Naive thymus-derived CD8-positive, alpha-beta T cell (primary cell): ENCODE measurements at places on chromosomes 2 and 18.

- no peak for DNase-seq
Measured at GRCh38 chr2:181605889-181606837, 50.7 kb downstream of the CERKL start.

- DNase-seq = no peak
Measured at GRCh38 chr2:54012538-54013141, 41.8 kb upstream of the PSME4 start.

DNA sequence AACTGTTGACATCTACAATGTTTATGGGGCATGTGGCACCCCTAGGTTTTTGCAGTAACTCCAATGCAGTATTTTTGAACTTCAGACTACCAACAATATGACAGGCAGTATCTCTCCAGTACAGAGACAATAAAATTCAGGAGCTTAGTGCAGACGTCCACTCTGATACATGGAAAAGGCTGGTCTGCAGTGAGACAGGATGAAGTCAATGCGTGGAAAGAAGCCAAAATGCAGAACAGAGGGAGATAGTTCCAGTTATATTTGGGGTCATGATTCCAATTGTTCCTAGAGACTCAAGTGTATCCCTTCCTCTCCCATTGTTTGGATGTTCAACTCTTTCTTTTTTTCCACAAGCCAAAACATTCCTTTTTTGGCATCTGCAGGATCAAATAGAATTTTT, 18.7 kb upstream of the SMAD2 start:
- no peak for DNase-seq

- no peak for DNase-seq
Measured at GRCh38 chr2:30636311-30636710, 170.9 kb downstream of the CAPN13 start.

GRCh38 chr2:134327367-134327766, 73.5 kb downstream of the MGAT5 start:
- no peak for DNase-seq

- DNase-seq = no peak
Measured at GRCh38 chr2:181573140-181573736, 83.7 kb downstream of the CERKL start.

DNA sequence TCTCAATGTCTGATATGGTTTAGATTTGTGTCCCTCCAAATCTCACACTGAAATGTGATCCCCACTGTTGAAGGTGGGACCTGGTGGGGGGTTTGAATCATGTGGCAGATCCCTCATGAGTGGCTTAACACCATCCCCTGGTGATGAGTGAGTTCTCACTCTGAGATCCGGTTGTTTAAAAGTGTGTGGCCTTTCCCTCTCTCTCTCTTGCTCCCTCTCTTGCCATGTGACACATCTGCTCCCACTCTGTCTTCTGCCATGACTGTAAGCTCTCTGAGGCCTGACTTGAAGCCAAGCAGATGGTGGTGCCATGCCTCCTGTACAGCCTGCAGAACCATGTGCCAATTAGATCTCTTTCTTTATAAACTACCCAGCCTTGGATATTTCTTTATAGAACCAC, 108.8 kb downstream of the RBMS1 start:
- DNase-seq = no peak

GRCh38 chr18:654601-655000, 2.9 kb upstream of the TYMS start:
- no peak for DNase-seq

GRCh38 chr2:160920791-160921303, 239.4 kb upstream of the TANK start:
- no peak for DNase-seq

GRCh38 chr2:101038455-101039255, 36.6 kb downstream of the RPL31 start:
- no peak for DNase-seq

- DNase-seq = no peak
Measured at GRCh38 chr2:45908316-45909170, 257.1 kb downstream of the PRKCE start.

GRCh38 chr2:171541202-171541887, 19.1 kb downstream of the CYBRD1 start:
- DNase-seq = no peak

GRCh38 chr18:49651033-49651432, 89.2 kb downstream of the LIPG start:
- no peak for DNase-seq

- peak; percentile 46 for DNase-seq
Measured at GRCh38 chr2:108607706-108608301, 73.5 kb downstream of the LIMS1 start.

DNA sequence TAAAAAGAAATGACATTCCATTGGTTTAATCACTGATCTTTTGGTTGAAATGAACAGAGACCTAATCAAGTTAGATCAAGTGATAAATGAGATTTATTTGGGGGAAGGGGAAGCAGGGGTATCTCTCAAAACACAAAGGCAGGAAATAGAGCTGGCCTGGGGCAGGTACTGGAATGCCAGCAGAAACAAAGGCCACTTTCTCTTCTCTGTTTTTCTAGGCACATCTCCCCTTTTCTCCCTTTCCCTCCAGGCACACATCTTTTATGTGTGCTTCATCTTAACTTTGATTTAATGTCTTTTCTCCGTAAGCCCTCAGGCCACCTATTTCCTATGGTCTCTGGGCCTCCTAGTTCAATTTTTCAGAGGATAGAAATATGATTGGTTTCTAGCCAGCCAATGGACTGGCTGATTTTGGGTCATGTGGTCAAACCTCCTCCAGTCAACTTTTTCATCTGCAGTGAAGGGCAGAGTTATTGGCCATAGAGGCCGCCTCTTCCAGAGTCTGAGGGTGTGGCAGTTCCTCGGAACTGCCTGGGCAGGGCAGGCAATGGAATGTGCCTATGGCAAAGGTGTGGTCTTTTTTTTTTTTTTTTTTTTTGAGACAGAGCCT, 58.9 kb upstream of the FAM136A start:
- DNase-seq = no peak

DNA sequence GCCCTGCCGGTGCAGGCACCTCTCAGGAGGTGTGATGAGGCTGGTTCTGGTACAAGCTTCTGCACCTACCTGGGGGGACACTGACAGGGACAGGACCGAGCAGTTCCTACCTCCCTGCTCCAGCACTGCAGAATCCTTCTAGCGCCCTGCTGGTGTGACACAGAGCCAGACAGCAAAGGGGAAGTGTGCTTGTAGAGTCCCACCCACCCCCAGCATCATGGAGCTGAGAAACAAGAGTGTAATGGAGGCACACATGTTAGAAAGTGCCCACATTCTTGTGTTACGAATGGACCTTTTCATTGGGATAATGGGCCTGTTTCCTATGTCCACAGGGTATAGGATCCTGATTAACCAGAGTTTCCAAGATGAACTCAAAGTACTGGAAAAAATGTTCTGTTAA, 38.3 kb downstream of the OXER1 start:
- no peak for DNase-seq

GRCh38 chr2:55416786-55417568, 2.7 kb downstream of the CCDC88A start:
- DNase-seq = no peak

GRCh38 chr18:23967321-23968089, 47.0 kb upstream of the TTC39C start:
- DNase-seq = no peak

GRCh38 chr2:233882353-233882752, 14.2 kb upstream of the MSL3B start:
- DNase-seq = no peak

GRCh38 chr2:151553-152334, 105.4 kb upstream of the FAM110C start:
- no peak for DNase-seq

DNA sequence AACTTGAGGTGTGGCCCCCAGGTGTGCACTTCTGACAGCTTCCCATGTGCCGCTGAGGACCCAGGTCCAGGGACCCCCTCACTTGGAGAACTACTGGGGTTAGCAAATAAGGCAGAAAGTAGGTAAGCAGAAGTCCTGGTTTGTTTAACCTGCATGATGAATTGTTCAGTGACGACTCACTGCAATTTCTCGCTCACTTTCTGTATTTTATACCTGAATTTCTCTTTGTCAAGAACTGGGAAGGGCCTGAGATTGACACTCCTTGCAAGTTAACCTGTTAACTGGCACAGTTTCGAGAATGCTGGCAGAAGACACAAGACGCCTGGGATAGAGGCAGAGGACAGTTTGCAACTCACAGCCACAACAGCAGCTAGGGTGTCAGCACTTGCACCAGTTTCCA, 164.5 kb upstream of the NCK2 start:
- DNase-seq = no peak

- no peak for DNase-seq
Measured at GRCh38 chr2:38731684-38732221, 19.4 kb downstream of the SRSF7 start.

DNA sequence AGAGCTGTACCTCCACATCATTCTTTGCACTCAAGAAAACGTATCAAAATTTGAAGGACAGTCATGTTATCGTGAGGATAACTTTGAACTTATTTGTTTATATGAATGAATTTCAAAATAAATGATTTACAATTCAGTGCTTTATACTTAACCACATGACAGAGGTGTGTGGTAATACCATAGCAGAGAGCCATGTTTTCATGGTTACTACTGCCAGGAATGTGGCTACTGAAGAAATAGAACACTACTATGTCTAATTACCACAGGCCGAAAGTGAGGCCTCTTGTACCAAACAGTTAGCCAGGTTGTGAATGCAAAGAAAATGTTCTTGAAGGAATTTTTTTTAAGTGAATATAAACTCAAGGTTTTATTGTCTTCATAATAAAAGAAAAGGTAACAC, 49.2 kb downstream of the AAK1 start:
- no peak for DNase-seq

DNA sequence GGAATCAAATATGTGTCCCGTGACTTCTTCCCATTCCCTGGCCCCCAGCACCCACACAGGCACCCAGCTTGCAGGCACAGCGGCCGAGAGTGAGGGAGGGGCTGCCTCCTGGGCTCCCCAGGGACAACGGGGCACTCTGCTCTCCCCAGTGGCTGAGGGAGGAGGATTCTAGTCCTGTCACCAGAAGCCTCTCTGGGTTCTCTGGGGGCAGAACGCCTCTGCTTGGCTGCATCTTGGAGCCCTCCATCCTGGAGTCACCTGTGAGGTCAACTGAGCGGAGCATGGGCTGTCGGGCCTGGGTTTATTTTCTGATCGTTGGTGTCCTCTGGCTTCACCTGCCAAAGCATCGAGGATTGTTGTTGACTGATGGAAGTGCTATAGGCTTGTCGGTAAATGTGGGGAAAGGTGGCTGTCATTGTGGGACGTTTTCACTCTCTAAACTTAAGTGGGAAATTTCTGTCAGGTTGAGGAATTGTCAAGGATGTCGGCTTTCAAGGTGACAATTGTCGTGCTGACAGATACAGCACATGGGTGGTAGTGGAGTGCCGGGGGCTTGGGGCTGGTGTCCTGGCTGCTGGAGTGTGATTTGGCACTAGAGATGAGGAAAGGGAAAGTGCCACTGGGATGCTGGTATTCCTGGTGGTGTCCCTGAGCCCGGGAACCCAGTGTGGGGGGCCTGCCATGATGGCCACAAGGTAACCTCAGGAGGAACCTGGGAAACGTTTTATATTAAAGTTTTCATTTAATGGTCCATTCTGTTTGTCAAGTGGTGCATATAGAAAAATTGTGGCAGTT, 13.6 kb downstream of the SH3RF3 start:
- DNase-seq = no peak

- DNase-seq = no peak
Measured at GRCh38 chr2:181367906-181368435, 89.2 kb upstream of the ITGA4 start.

DNA sequence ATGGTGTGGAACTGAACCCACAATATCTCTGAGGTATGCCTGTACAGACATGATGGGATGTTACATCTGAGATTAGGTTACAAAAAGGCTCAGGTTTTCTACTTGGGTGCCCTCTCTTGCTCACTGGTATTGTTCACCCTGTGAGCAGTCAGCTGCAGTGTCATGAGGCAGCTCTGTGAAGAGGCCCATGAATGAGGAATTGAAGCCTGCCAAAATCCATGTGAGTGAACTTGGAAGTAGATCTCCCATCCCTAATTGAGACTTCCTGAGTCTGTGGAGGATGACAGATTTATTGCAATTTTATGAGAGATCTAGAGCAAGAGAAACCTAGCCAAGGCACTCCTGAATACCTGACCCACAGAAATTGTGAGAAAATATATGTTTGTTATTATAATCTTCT, 404.9 kb upstream of the ZEB2 start:
- DNase-seq = no peak

DNA sequence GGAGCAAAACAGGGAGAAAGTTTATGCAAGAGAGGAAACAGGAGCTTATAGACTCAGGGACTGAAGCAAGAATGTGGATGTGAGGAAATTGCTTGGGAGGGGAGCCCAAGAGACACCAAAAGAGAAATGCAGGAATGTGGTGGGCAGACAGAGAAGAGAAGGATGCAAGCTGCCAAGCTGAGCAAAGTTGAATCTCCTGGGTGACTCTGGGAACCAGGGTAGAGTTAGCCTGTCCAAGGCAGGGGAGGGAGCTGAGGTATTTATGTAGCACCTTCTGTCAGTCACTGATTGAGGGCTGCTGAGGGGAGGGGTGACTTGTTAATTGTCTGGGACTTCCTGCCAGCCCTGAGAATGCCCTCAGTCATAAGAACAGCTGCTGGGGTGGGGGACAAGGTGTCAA, 464.3 kb downstream of the NBAS start:
- no peak for DNase-seq

DNA sequence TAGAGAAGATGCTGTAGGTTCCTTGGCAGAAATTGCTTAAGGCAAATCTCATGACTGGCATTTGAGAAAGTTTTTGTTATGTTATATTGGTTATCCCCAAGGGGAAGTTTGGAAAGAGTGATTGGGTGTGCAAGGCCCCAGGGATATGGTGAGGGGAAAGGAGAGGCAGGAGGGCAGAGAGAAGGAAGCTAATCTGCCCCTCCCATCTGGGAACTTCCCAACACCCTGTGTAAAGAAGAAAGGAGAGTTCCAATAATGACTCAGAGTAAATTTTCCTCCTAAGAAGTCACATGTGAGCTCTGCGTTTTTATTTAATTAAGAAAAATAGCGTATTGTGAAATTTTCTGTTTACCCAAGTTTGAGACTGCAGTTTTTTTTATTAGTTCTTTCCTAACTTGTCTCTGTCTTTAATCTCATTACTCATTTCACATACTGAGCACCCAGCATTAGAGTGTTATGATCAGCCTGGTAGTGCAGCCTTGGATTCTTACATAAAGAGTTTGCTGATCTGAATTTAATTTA, 3.1 kb upstream of the KYNU start:
- no peak for DNase-seq

DNA sequence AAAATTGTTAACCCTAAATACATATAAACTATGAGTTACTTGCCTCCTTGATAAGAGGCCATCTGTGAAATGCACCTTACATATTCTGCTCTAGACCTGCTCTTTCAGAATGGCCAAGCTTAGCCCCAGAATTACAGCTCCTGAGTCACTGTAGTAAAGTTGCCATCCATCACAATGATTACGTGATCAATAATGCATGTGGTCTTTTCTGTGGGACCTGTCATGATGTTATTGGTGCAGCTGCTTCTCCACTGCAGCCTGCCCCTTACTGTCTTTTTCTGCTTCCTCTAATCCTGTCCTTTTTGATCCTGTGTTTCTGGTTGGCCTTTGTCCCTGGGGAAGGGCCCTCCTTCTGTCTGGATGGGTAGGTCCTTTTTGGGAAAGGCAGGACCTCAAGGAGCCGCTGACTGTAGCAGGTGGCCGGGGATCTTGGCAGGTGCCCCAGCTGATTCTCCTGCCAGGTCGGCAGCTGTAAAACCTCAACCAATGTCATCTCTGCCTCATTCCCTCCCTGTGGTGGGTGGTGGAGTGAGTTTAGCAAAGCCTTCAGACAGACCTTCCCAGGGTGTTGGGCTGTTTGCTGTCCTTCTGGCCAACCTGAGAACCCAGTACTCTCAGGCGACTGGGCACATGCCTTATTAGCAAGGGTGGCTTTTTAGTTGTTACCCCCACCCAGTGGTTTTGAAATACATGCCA, 126.2 kb upstream of the EML6 start:
- DNase-seq = no peak
